ENCODE measurements at places on chromosomes 1 and 21. TPM values are rescaled to one million over a fixed set of nuclear protein-coding genes. Genes with fewer than 3 reads are reported as not detected.

Gene ADGRL4
- total RNA-seq, result 15.8 TPM

DNA sequence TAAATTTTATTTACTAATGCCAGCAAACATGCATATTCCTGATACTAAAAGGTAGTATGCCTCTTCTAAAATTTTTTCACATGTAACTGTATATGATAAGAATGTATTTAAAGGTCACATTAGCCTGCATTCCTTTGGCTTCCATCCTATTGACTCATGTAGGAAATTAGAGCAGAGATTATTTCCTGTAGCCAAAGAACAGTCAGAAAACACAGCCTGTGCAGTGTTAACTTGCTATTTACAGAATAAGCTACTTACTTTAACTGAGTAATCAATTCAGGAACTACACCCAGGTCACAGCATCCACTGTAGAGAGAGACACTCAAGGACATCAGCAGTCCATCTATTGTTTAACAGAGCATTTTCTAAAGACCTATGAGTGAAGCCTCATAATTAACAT is 154.5 kb upstream of the ADGRL4 start:
- no peaks in the 10 kb centered on the region for H3K36me3 ChIP-seq
- no peak overlapping the region for H3K4me3 ChIP-seq
- H3K27ac ChIP-seq, result no peak overlapping the region
- H3K27me3 ChIP-seq, result no peaks in the 10 kb centered on the region
- H3K4me1 ChIP-seq, result peaks cover 5% of the 10 kb centered on the region

- H3K27ac ChIP-seq, result no peak overlapping the region
- no peaks in the 10 kb centered on the region for H3K4me1 ChIP-seq
- DNase-seq, result no peak
- no peak overlapping the region for H3K4me3 ChIP-seq
- no peaks in the 10 kb centered on the region for H3K36me3 ChIP-seq
- no peaks in the 10 kb centered on the region for H3K27me3 ChIP-seq
These were observed 181.3 kb upstream of the DMRTA2 start for GRCh38 chr1:50604580-50604979.

Gene RGS1
- 54.0 TPM for total RNA-seq

GRCh38 chr1:213688655-213689054 is 299.1 kb upstream of the PROX1 start:
- no peak overlapping the region for H3K27ac ChIP-seq
- no peaks in the 10 kb centered on the region for H3K4me1 ChIP-seq
- no peak overlapping the region for H3K4me3 ChIP-seq

Gene UBXN10
- total RNA-seq, result 0.28 TPM

Gene COL9A2
- total RNA-seq, result 16.7 TPM

DNA sequence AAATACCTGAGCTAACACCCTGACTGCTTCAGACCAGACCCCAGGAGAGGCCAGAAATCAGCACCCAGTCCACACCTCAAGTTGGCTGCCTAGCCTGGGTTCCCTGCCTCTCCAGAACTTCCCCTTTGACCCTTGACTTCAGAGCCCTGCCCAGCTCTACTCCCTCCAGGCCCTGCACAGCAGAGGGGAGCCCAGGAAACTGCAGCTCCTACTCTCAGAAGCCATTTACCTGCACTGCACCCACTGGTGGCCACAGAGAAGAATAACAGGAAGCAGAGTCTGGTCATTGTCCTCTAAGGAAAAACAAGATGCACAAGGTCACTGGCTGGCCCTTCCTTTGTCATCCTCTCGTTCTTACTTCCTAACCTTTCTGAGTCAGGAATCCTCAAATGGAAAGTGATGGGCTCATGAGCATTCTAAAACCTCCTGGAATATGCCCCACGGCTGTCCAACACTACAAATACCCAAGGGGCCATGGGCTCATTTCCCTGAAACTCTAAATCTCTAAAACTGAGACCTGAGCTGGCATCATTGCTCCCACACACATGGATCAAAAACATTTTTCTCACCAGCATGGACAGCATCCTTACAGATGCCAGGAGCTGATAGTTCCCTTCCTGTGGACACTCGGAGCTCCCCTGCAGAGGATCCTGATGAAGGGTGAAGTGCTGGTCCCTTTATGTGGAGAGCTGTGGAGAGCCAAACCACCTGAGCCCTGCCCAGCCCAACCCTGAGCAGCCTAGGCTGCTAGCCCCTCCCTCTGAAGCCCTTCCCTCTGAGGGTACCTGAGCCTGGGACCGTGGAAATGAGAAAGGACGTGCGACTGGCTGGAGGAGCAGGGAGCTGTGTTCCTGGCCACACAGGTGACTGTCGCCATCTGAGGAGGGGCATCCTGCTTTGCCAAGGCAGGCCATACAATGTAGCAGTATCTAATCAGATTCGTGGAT is at the start of gene ITLN2:
ITLN2 (minus strand) TSS at position 652 of the 947 bp plus-strand sequence; CDS start at position 584, 68 bp downstream.
- no peak within 1 kb of the TSS for H3K27ac ChIP-seq
- H3K4me3 ChIP-seq, result no peak within 1 kb of the TSS
- H3K27me3 ChIP-seq, result no peaks in the 10 kb centered on the region
- H3K36me3 ChIP-seq, result no peaks in the 10 kb centered on the region
- no peak for DNase-seq
- H3K4me1 ChIP-seq, result no peaks in the 10 kb centered on the region

Gene PTAFR
- total RNA-seq, result 6.5 TPM

DNA sequence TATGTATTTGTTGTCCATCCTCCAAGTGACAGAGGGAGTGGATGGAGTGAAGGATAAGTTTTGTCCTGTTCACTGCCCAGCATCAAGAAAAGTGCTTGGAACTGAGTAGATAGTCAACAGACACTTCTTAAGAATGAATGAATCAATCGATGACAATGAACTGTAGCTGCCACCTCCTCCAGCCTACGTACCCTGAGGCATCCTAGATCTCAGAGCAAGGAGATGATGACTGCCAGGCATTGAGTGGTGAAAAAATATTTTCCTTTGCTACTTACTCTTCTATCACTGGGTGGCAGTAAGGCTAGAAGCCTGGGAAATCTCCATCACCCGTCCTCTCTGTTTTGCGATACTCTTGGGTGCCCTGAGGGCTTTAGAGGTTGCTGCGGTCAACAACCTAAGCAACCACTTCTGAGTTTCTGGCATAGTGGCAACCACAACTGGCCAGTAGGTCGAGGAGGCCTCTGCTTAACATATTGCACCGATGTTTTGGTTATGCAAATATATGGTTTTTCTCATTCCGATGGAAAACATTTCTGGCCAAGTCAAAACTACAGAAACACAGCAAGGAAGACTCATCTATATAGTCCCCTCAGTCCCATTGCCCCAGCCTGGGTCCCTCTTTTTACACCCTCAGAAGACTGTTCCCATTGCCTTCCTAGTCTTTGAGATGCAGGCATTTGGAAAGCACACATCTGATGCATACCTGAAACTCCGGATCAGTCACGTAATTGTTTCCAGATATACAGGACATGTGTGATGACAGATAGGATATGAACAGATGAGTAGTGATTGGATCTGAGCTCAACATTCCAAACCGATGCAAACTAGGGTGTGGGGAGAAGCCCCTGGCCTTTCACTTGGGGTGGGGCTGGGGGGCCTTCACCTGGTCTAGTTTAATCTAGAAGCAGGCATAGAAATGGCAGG is 136.8 kb downstream of the RUNX1 start:
- H3K27ac ChIP-seq, result no peak overlapping the region
- no peaks in the 10 kb centered on the region for H3K4me1 ChIP-seq
- H3K27me3 ChIP-seq, result no peaks in the 10 kb centered on the region
- H3K4me3 ChIP-seq, result no peak overlapping the region
- DNase-seq, result no peak
